Activated CD4-positive, alpha-beta T cell treated with anti-CD3 and anti-CD28 coated beads, Interleukin-2, amount 10 ng/mL, durations not matched to agents 7 days and 5 days (primary cell): ENCODE measurements at places on chromosomes 2 and 18. TPM values are rescaled to one million over a fixed set of nuclear protein-coding genes. Genes with fewer than 3 reads are reported as not detected.

The ANKRD12 gene
- 107 TPM for total RNA-seq

The AQP12A gene
- not detected for total RNA-seq

- DNase-seq = no peak
Observed at GRCh38 chr2:151367571-151367970, 10.2 kb downstream of the TNFAIP6 start.

DNA sequence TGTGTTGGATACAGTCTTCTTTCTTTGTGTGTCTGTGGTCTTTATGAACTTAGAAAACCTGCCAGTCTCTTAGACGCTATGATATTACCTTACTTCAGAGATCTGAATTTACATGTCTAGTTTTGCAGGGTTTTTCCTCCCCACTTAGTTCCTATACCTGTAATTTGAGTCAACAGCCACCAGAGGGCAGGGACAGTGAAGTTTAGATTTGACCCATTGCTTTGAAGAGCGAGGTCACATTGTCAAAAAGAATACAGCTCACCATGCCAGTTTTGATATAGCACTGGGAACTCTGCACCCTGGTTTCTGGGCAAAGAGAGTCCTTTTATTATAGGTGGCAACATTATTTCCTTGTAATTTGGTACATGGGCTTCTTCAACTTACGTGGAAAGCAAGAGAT, 102.3 kb downstream of the MAPK4 start:
- no peak for DNase-seq

- no peak for DNase-seq
Observed at GRCh38 chr2:205803500-205803899, 121.2 kb downstream of the NRP2 start.

DNA sequence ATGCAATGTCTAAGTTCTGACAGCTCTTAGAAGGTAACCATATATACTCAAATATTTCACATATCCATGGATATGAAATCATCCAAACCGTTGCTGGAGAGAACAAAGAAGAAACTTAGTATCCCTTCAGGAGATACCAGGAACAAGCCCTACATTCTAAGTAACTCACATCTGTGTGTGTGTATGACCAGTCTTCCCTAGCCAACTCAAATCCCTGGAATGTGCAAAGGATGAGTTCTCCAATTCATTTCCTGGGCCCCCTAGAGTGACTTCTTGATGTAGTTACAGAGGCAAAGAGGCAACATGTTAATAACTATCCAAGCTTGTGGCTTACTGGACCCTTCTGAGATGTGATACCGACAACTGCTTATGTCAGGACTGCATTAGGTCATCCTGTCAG, 20.1 kb downstream of the TPGS2 start:
- no peak for DNase-seq

GRCh38 chr18:71008257-71008656, 719.4 kb downstream of the SOCS6 start:
- DNase-seq = no peak

- DNase-seq = no peak
Observed at GRCh38 chr2:28665041-28665704, 86.5 kb upstream of the PPP1CB start.

- DNase-seq = no peak
Observed at GRCh38 chr2:172938713-172939375, 136.8 kb upstream of the MAP3K20 start.
